ENCODE measurements at places on chromosomes 1 and 21. TPM values are rescaled to one million over a fixed set of nuclear protein-coding genes. Genes with fewer than 3 reads are reported as not detected.
A peak's percentile ranks its signal among the peaks of the same experiment; 100 is the strongest.

Gene ADAMTS4
- 0.43 TPM for total RNA-seq

Gene OLIG2
- total RNA-seq, result not detected

Gene ITLN2
- total RNA-seq, result not detected

GRCh38 chr21:43716376-43717165 lies 2.4 kb upstream of the PDXK start:
- no peak for DNase-seq

Gene EDN2
- not detected for total RNA-seq

Gene ZSCAN20
- 4.9 TPM for total RNA-seq

Gene REN
- total RNA-seq, result not detected

DNA sequence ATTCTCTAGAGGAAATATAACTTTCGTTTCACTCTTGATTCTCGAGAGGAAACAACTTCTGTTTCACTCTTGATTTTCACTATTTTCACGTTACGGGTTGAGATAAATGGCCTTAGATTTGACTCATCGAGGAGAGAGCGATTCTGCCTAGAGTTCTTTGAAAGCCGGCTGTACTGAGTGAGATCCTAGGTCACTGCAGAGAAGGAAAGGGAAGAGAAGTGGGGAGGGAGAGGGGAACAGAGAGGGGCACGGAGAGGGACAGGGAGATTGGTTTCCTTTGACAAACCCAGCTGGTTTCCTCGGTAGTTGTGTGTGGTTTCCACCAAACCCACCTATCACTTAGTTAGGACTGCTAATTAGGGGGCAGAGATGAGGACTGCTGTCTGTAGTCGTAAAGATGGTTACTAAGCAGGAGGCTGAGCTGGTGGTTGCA lies 21.6 kb upstream of the GPR137B start:
- DNase-seq, result no peak

DNA sequence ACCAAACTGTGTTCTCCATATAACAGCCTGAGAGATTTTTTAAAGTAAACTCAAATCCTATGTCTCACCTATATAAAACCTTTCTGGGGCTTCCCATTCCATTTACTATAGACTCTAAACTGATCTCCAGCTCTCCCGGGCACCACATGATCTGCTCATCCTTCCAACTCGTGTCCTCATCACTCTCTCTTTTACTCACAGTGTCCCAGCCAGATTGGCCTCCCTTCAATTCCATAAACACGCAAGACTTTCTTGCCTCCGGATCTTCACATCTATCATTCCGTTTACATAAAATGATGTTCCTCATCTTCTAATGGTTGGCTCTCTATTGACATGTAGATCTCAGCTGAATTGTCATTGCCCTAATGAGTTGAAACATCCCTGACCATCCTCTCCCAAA lies 59.4 kb downstream of the ZNF697 start:
- no peak for DNase-seq

DNA sequence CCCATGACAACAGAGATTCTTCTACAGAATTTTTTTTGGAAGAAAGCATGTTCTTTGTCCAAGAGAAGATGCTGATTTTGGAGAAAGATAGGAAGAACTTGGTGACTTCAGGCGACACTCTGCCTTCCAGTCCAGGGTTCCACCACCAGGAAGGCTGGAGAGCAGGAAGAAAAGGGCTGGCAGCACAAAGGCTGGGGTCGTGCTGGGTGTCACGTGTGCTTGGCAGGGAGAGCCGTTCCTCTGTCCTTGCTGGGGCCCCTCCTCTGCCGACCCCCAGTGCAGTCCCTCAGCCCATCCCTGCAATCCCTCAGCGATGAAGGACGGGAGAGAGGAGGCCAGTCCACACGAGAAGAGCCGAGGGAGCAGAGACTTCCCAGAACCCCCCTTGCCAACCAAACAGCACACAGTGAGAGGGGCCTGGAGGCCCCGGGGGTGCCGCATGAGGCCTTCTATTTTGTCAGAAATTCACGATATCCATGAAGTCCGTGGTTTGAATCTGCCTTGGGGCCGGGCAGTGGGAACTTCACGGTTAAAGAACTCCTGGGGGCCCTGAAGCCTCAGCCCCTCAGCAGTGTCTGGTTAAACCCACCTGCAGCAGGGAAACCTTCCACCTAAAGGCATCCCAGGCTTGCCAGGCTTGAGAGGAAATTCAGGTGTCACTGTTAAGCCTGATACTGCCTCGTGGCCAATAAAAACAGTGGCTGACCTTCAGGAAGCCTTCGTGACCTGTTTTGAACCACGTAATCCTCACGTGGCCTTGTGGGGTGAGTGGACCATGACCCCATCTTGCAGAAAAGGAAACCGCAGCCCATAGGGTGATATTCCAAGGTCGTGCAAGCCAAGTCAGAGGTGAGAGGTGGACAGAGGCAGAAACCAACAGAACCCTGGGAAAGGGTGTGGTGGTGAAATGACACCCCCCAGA lies 3.4 kb downstream of the KRTAP10-12 start:
- DNase-seq, result peak; percentile 58

Gene SEMA6C
- 2.9 TPM for total RNA-seq

DNA sequence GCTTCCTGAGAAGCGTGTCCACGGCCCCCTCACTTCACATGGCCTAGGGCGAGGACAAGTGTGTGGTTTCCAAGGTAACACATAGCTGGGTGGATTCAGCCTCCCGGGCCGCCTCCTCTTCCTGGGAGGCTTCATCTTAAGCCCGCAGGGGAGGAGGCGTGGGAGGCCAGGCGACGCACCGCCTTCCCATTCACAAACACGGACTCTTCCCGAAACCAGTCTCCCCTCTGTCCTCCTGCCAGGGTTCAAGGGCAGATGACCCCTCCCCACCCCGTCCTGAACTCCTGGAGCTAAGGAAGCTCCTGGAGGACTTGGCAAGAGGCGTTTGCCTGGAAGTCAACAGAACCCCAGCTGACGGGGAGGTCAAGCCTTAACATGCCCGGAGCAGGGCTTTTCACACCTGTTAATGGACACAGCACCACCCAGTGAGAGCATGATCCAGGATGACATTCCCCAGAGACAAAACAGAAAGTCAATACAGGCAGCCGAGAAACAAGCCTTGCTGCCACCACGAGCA lies 56.7 kb downstream of the KCNN3 start:
- DNase-seq, result no peak

DNA sequence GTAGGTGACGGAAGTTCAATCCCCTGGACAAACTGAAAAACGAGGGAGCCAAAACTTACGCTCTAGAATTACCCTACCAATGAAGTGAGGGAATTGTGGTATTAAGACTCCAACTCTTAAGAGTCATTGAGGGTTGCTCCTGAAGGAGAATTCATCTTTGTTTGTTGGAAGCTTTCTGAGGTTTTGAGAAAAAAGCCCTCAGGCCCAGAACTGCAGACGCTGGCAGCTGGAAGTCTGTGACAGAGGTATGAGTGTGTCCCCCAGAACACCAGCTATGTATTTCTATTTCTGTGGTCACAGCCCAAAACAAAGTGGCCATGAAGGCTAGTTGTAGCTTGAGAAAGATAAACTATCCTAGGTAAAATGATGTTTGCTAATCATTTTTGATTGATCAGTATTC lies 438.8 kb upstream of the B3GALT2 start:
- no peak for DNase-seq

DNA sequence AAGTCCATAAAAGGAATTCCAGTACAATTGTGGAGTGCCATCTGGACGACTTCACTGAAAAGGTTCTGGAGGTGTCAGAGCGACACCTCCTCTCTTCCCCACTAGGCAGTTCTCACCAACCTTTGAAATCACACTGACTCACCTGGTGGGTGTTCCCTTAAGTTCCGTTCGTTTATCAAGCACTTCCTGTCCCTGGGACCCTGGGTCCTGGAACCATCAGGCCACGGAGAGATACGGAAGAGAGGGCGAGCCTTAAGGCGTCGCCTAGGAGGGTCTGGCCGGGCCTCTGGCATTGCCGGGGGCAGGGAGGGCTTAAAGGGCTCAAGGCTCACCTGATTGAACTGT lies 317 bp downstream of the SPAG17 start:
- DNase-seq, result no peak

- no peak for DNase-seq
Measured at GRCh38 chr1:206929524-206929923, 7.8 kb upstream of the FCMR start.

Gene CTSS
- 248 TPM for total RNA-seq

Gene CPT2
- 14.7 TPM for total RNA-seq

Gene STUM
- not detected for total RNA-seq

DNA sequence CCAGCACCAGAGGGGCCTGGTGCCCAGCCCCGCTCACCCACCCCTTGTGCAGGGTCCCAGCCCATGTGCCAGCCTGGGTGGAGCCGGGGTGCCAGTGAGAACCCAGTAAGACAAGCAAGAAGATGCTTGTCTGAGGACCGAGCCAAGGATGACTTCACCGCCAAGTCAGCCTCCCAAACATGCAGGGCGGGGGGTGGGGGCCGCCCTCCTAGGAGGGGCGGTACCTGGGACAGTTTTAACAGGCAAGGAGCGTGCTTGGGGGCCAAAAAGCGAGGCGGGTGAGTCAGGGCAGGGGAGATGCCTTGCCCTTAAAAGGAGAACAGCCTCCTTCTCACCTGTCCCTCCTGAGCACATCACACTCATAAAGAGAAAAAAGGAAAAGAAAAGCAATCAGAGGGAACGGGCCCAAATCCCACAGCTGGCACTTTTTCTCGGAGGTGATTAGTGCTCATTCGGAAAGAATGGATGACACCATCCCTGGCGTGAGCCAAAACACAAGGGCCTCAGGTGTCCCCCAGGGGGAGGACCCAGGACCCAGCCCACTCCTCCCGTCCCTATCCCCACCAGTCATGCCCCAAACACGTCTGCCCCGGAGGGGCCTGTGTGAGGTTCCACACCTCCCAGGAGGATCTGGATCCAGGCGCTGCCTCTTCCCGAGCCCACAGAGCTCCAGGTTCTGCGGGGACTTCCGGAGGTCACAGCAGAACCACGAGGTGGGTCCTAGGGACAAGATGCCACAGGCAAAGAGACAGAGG lies 77.6 kb upstream of the IFFO2 start:
- DNase-seq, result peak; percentile 51

Gene DNALI1
- total RNA-seq, result not detected

GRCh38 chr1:227725046-227725445 lies 10.1 kb downstream of the JMJD4 start:
- DNase-seq, result no peak

Gene KRTAP19-1
- total RNA-seq, result not detected

GRCh38 chr21:45818276-45818903 lies 163.2 kb upstream of the COL6A1 start:
- DNase-seq, result no peak

DNA sequence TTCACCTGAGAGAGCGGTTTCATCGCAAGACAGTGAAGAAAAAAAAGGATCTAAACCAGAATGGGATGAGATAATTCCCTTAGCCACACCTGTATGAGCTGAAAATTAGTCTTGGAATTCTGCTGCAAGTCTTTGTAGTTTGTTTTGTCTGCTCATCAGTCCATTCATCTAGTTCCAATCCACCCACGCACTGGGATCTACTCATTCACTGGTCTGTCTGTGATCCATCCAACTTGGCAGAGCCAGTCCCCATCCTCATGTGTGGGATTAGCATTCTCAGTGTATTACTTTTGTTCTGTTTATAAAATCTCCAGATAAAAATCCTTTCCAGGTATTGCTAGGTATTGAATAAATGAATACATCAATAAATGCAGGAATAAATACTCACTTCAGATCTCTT lies 266.5 kb upstream of the USP24 start:
- no peak for DNase-seq

- DNase-seq, result no peak
Measured at GRCh38 chr1:159882527-159882862, 17.5 kb downstream of the CFAP45 start.

- DNase-seq, result no peak
Measured at GRCh38 chr1:4689271-4689935, 35.0 kb downstream of the AJAP1 start.

Gene CEP170
- 34.2 TPM for total RNA-seq

GRCh38 chr1:187877220-187877619 lies 1048.5 kb downstream of the PLA2G4A start:
- DNase-seq, result no peak

GRCh38 chr1:160282807-160283206 lies 2.1 kb downstream of the PEX19 start:
- DNase-seq, result no peak

DNA sequence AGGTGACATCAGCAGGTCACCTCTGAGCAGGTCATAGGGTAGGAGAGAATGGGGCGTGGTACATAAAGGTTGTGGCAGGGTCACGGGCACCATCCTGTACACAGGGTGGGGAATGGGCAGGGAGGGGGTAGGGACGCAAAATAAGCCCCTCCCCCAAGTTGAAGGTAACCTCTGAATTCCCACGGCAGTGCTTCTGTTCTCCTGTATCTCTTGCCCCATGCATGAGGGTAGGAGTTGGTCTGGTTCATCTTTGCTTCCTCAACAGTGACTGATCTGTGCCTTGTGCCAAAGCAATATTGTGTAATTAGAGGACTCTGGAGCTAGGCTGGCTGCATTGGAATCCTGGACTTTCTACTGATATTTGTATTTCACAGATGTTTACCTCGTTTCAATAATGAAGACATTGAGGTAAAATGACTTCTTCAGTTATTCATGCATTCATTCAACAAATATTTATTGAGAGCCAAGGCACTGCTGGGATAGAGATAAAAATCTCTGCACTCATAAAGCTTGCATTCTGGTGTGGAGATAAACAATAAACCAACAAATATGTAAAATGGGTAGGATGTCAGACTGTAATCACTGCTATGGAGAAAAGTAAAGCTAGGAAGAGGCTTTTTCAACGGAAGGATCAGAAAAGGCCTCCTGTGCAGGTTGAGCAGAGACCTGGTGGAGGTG lies 18.4 kb upstream of the GFI1 start:
- no peak for DNase-seq

Gene SNX7
- total RNA-seq, result 0.28 TPM

GRCh38 chr1:243256590-243256989 lies 749 bp downstream of the SDCCAG8 start:
- no peak for DNase-seq

DNA sequence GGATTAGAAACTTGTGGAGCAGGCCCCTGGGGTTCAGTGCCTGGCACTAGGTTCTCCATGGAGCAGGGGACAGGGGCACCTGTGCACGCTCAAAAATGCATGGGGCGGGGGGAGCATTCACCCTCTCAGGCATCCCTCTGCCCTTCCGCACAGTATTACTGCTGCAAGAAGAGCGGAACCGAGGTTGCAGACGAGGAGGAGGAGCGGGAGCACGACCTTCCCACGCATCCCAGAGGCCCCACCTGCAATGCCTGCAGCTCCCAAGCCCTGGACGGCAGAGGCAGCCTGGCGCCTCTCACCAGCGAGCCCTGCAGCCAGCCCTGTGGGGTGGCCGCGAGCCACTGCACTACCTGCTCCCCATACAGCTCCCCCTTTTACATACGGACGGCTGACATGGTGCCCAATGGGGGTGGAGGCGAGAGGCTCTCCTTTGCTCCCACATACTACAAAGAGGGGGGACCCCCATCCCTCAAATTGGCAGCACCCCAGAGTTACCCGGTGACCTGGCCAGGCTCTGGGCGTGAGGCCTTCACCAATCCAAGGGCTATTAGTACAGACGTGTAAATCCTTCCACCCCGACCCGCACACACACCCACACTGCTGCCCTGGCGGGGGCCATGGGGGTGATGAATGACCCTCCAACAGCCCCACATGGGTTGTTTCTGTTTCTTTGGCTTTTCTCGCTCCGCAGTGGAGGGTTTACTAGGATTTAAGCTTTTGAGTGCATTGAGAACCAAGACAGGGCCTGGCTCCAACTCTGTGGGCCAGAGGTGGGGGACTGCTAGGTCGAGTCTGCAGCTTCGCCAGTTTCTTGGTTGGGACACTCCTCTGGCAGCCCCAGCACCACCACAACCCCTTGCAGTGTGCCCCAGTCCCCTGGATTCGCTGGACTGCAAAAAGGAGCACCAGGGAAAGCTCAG lies 63.7 kb downstream of the TOR1AIP2 start:
- DNase-seq, result no peak

- DNase-seq, result no peak
Measured at GRCh38 chr1:7457811-7458210, 313.3 kb upstream of the VAMP3 start.

Gene MYCL
- total RNA-seq, result 0.33 TPM
